H4 (cell line): ENCODE measurements at places on chromosomes 12 and 14.

GRCh38 chr14:33668066-33668465 is 282.8 kb downstream of the EGLN3 start:
- DNase-seq: peak; percentile 44

DNA sequence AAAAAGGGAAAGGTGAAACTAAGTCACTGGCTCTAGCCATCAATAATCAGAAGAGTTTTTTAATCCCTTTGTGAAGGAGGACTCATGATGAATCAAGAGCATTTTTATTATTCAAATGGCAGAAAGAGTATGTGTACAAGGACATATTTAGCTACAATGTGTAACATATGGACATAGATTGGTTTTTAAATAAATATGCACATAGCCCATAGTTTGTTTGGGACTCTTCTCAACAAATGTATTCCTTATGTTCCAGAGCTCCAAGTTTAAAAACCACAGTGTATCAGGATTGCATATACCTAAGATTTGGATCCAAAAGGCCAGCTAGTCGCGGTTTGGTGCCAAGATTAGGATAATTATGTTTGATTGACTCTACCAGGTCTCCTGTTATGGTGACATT is 104.2 kb downstream of the C12orf50 start:
- DNase-seq: no peak

DNA sequence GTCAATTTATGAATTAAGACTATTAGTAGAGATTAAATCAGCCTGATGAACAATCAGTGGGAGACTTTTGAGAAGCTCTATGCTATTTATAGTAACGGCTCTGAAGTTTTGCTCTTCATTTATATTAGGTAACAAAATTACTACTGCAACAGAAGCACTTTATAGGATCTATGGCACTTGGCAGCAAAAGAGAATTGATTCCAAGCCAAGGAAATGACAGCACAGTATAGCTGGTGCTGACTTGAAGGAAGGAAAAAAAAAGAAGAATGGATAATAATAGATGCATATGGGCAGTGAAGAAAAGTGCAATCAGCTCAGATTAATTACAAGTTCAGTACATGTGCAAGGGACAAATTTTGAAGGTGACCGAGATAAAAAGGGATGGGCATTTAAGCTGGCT is 228.2 kb upstream of the PPFIA2 start:
- no peak for DNase-seq

DNA sequence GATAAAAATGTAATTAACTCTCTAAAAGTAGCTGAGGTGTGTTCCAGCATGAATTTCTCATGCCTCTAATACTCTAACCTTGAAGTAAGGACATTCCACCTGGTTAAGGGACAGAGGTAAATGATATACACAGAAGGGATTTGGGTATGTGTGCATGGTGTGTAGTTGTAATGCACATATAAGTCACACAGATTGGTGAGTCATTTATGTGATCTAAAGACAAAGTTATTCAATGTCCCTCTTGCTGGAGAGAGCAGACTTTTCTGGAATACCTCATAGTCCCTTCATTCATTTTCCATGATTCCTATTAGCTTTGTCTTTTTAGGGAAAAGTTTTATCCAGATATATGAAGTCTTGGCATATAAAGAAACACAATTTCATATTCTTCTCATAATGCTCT is 234.9 kb downstream of the SNAPC1 start:
- no peak for DNase-seq

DNA sequence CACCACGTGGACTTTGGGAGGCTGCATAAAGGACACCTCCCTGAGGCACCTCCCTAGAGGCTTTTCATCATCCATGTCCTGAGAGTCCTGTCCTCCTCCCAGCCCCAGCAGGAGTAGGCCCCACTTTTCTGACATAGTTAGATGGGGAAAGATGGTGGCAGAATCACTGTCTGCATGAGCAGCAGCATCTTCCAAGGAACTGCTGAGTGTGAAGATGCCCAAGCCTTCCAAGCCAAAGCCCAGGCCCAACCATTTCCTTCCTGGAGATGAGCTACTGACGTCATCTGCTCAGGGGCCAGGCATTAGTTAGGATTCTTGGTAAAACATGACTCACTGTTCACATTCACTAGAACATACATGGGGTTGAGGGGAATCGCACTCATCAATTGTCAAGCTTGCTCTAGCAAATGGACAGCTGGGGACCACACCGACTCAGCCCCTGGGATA is 37.3 kb downstream of the VDR start:
- peak; percentile 26 for DNase-seq

GRCh38 chr12:15827136-15827535 is 37.9 kb upstream of the EPS8 start:
- no peak for DNase-seq

DNA sequence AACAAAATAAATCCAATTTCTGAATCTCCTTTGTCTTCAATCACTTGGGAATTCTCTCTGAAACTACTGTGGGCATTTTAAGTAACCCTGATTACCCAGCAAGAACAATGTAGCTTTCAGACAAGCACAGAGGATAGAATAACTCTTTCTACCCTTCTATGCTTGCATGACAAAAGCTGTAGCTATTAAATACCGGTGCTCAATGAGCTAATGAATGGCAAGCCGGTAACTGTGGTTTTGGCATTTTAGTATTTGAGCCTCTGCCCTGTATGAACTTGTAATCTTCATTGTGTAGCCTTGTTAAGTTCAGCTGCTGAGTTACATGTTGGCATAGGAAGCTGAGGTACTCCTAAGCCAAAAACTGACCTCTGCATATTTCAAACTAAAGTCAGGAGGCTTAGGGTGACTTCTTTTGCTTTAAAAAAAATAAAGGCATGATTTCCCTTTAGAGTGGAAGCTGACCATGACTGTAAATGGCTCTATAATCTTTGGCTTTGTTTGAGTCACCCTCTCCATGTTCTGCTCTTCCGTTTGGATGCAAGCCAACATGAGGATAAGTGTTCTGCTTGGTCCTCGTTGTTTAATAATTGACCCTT is 171.0 kb upstream of the HIF1A start:
- peak; percentile 59 for DNase-seq

GRCh38 chr12:68559246-68559645 is 51.5 kb upstream of the RAP1B start:
- DNase-seq: no peak

DNA sequence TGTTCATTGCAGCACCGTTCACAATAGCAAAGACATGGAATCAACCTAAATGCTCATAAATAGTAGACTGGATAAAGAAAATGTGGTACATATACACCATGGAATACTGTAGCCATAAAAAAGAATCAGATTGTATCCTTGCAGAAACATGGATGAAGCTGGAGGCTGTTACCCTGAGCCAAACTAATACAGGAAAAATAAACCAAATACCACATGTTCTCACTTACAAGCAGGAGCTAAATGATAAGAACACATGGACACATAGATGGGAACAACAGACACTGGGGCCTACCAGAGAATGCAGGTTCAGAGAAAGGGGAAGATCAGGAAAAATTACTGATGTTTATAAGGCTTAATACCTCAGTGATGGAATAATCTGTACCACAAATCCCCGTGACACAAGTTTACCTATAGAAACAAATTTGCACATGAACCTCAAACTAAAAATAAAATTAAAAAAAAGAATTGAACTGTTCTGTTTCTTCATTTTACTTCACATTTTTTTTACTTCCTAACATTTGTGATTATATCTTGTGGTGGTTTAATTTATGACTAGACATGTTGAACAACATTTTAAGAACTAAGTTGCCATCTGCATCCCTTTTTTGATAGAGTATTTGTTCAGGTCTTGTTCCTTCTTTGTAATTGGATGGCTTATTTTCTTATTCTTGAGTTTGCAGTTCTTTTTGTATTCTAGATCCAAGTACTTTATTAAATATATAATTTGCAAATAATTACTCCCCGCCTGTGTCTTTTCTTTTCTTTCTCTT is 835.2 kb downstream of the FSCB start:
- DNase-seq: no peak

- DNase-seq: no peak
Observed at GRCh38 chr12:4323396-4323795, 2.4 kb downstream of the TIGAR start.

DNA sequence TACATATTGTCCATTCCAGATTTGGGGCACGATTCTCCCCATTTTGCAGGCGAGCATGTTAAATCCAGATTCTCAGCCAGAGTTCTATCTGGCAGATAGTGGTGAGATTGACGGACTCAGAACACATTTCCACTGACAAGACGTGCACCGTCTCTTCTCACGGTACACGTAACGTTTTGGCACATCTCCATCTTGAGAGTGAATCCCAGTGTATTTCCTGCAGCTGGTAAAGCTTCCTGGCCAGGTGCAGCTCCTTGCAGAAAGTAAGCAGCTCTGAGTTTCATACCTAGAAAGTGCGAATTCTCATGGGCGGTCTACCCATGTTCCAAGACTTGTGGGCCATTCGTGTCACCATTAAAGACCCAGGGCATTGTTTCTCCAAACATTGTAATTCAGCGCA is 102.6 kb downstream of the TSPAN9 start:
- DNase-seq: no peak

DNA sequence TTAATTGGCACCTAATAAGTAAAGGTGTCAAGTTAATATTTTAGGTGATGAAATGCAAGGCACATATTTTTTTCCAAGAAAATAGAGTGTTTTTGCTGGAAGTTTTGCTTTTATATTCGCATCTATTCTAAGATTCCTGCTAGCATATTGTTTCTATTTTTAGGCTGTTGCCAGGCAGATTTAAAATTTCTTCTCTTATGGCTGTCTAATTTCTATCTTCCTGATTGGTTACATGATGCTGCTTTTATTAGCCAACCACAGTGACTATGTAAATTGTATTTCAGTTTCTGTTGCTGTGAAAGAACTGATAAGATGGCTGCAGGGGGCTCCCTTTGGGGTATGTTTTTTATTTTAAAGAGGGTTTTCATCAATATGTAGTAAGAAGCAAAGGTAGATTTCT is 42.7 kb downstream of the ATF7IP start:
- DNase-seq: peak; percentile 65

DNA sequence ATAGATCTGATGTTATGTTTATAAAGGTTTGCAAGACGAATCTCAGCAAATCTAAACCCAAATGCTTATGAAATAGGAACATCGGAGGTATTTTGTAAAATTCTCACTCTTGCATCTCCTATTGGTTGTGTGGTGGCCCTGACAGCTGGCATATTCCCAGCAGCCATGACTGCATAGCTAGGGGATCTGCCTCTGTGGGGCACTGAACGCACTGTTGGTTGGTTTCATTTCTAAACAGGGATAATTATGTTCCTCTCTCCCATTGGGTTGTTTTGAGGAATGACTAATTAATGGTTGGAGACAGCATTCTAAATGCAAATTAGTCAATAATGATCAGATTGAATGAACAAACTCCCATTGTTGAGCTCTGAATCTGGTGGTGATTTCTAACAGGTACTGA is 2.7 kb upstream of the BEST3 start:
- no peak for DNase-seq

GRCh38 chr12:56749853-56750252 is 2.3 kb downstream of the PRIM1 start:
- no peak for DNase-seq

GRCh38 chr12:108728820-108729611 is 2.3 kb downstream of the CORO1C start:
- DNase-seq: no peak
